ENCODE measurements at places on chromosomes 3 and 15. TPM values are rescaled to one million over a fixed set of nuclear protein-coding genes. Genes with fewer than 3 reads are reported as not detected.

- no peak for DNase-seq
Observed at GRCh38 chr3:58835086-58835485, 168.5 kb upstream of the FAM3D start.

- DNase-seq, result no peak
Observed at GRCh38 chr15:63060699-63061098, 18.2 kb downstream of the TPM1 start.

DNA sequence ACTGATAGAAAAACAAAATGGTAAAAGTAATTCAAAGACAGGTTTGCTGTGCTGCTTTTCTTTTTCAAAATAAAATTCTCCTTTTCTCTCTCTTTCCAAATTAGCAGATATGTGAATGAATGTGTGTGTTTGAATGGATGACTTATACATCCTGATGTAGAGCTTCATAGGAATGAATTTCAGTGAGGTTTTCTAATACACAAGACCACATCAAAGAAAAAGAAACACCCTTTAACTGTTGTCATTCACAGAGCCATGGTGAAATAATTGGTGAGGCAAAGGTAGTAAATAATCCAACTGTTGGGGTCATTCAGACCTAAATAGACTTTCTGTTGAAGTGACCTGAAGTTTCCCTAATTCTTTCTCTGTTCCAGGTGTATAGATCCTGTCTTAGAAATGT lies 139.1 kb upstream of the ZPLD1 start:
- DNase-seq, result no peak

- DNase-seq, result no peak
Observed at GRCh38 chr3:148204131-148204530, 493.6 kb upstream of the AGTR1 start.

- DNase-seq, result no peak
Observed at GRCh38 chr3:166125179-166125578, 288.0 kb upstream of the BCHE start.

- no peak for DNase-seq
Observed at GRCh38 chr3:129795186-129796010, 98.1 kb downstream of the TMCC1 start.

- DNase-seq, result peak; percentile 29
Observed at GRCh38 chr3:157859541-157859940, 246.7 kb downstream of the SHOX2 start.

GRCh38 chr15:68228143-68228970 lies 1.2 kb downstream of the CLN6 start:
- DNase-seq, result no peak

GRCh38 chr3:194587438-194587931 lies 45.7 kb downstream of the TMEM44 start:
- no peak for DNase-seq

DNA sequence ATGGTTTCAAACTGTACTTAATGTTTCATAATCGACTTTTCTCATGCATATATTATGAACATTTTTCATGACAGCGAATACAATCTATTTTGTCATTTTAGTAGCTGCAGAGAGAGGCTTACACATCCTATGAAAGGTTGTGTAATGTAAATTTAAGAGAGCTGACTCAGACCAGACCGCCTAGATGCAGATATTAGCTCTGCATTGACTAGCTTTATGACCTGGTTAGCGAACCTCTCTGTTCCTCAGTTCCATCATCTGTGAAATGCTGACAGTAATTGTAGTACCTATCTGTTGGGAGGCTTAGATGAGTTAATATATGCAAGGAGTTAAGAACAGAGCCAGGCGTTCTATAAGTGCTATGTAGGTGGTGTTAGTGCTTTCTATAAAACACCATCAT lies 116.2 kb upstream of the RASGRP1 start:
- no peak for DNase-seq

GRCh38 chr3:76353683-76354082 lies 568.3 kb upstream of the ZNF717 start:
- no peak for DNase-seq

DNA sequence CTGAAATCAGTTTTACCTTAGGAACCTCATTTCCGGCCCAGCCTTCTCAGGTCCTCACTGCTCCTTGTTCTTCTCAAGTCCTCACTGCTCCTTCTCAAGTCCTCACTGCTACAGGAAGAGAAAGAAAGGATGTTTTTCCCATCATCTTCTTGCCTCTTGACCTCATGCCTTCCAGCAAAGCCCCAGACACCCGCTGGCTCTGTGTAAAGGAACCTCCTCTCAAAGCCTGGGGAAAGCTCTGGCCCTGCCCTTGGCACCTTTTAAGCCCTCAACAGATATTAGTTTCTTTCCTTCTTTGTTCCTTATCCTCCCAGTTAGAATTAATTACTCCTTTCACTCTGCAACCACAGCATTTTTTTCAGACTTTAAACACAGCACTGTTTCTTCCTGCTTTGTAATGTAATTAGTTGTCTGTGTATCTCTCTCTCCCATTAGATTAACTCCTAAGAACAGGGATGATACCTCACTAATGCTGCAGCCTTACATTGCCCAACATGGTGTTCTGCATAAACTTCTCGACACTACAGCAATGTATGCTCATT lies 4.0 kb upstream of the WDR49 start:
- no peak for DNase-seq

DNA sequence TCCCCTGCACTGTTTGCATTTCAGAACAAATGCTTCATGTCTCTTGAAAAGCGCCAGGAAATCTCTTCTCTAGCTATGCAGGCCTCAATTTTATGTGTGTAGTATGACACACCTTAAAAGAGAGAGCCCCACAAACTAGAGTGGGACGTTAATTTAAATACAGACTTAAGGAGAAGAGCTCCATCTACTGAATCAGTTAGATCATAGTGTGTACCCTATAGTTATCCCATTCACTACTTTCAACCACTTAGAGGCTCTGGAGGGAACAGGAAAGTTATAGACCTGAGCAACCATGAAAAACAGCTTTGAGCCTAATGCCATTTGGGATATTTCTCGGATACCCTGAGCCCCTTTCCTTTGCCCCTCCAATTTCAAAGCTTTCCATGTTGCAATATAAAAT lies 153.7 kb downstream of the TIGIT start:
- DNase-seq, result no peak

DNA sequence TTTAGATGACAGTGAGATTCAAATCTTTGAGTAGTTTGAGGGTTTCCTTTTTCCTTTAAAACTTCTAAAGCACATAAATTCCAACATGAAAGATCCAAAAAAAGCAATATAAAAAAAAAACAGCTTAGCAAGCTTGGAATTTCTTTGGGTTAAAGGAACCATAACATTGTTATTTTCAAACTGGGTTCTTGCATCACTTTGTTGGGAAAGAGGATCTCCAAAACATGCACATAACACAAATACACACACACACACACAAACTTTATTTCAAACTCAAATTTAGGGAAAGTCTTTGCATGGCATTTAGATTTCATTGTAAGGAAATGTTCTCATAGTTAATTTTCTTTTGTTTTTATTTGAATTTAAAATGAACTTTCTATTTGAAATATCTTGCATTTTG lies 79.2 kb upstream of the COL8A1 start:
- no peak for DNase-seq

- no peak for DNase-seq
Observed at GRCh38 chr3:103127098-103127630, 692.3 kb downstream of the ZPLD1 start.

- DNase-seq, result no peak
Observed at GRCh38 chr15:89330119-89330518, 4.5 kb downstream of the POLG start.

DNA sequence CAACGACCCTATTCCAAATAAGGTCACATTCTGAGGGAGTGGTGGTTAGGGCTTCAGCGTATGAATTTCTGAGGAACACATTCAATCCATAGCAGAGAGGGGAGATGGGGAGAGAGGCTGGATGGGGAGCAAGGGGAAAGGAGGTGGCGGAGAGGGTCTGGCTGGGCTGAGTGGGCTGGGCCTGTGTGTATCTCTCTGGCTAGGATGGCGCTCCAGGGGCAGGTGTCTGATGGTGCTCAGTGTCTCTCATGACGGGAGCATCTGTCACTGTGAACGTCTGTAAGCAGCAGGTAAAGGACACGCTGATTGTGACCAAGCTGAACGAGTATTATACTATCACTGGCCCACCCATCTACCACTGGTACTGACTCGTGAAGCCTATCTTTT lies 159.6 kb downstream of the XXYLT1 start:
- DNase-seq, result no peak

DNA sequence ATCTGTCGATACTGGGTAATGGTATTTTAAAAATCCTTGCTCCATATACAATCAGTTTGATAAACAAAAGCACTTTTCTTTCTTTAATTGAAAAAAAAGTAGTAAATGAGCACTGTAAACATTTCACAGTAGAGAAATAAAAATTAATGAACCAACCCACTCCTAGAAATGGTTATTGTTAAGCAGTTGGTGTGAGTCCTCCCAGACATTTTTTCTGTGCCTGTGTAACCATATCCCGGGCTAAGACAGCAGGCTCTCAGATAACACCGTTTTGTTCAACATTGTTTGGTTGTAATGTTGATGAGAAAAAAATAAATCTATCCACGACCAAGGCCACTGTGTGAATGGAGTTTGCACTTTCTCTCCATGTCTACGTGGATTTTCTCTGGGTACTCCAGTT lies 42.6 kb downstream of the PXK start:
- no peak for DNase-seq

GRCh38 chr3:59605944-59606534 lies 556.2 kb upstream of the CFAP20DC start:
- no peak for DNase-seq

DNA sequence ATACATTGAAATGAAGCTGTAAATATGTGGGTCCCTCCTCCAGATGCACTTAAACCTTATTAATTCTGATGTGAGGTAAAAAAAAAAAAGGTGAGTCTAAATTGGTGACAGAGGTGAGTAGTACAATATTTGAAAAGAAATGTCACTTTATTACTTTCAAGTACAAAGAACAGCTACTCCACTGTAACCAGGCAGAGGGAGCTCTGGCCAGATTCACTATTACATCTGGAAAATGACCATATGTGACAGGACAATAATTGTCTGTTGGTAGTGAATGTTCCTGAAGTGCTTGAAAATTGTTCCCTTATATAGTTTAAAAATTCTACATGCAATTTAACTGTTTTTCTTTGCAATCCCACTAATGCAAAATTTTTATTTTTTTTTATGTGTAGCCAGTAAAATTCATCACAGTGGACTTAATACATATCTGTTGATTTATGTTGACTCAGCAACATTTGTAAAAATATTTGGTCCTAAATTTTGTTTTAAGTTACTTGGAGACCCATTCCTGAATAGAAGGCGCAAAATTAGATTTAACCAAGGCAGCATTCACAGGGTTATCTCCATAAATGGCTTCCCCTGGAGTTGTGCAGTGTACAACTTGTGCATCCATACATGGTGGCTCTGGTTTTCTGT lies 231.9 kb upstream of the TBC1D5 start:
- DNase-seq, result no peak

Gene GOLGA6L4
- total RNA-seq, result 2.9 TPM

Gene CCDC33
- 0.20 TPM for total RNA-seq

Gene SCN5A
- total RNA-seq, result 0.39 TPM

Gene MFSD1
- total RNA-seq, result 62.8 TPM

Gene LRRC31
- not detected for total RNA-seq

Gene GTF2A2
- 25.7 TPM for total RNA-seq

Gene NEK10
- 5.0 TPM for total RNA-seq

Gene ADGRG7
- total RNA-seq, result 0.10 TPM
